ENCODE measurements at places on chromosomes 2 and 18.

DNA sequence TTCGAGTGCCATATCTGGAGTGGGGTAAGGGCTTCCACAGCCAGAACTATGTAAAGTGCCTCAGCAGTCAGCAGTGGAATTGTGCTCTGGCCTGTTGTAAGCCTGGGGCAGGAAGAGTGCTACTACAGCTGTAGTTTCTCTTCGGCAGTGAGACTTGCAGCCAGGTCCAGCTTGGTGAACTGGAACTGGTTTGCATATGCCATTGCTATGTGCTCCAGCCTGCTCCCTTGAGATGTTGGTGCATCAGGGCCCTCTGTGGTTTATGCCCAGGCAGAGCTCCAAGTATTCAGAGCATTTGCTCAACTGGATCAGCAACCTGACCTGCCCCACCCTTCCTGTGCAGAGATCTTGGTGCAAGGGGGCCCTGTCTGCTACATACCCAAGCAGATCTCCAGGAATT, 47.8 kb downstream of the ZNF804A start:
- no peak for DNase-seq

- DNase-seq: peak; percentile 43
These were observed 305.6 kb upstream of the CXCR4 start for GRCh38 chr2:136423516-136423996.

- DNase-seq: no peak
These were observed 81.1 kb downstream of the BOLA3 start for GRCh38 chr2:74066491-74067203.

- no peak for DNase-seq
These were observed 49.7 kb upstream of the RASGRP3 start for GRCh38 chr2:33426666-33427231.

DNA sequence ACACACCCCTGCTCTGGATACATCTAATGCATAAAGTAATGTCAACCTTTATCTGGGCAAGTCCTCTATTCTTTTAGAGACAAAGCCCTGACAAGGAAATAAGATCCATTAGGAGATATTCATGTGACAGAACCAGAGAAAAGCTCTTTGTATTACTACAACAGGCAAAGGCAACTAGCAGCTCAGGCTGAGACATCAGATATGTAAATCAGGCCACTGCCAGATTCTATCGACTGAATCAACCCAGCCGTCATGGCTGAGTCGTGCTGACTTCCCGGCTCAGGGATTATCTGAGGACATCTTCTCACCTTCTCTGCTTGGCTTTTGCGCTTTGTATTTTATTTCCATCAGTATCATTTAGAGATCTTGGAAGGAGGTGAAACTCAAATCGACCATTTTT, 294.5 kb downstream of the PLCL1 start:
- no peak for DNase-seq

DNA sequence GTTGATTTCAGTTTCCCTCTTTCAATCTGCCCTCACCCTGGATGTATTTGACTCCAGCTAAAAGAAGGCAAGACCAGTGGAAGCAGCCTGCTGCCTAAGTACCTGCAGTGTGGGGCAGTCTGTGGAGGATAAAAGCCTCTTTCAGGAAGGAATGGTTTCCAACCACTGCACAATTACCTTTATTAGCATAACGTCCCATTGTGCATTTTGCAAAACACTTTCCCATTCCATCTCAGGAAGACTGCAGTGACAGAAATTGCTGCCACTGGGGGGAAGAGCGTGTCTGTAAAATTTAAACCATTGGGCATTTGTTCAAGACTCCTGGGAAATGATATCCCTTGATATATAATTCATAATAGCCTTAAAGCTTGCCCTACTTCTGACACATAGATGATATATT, 26.2 kb downstream of the CYRIA start:
- DNase-seq: no peak

DNA sequence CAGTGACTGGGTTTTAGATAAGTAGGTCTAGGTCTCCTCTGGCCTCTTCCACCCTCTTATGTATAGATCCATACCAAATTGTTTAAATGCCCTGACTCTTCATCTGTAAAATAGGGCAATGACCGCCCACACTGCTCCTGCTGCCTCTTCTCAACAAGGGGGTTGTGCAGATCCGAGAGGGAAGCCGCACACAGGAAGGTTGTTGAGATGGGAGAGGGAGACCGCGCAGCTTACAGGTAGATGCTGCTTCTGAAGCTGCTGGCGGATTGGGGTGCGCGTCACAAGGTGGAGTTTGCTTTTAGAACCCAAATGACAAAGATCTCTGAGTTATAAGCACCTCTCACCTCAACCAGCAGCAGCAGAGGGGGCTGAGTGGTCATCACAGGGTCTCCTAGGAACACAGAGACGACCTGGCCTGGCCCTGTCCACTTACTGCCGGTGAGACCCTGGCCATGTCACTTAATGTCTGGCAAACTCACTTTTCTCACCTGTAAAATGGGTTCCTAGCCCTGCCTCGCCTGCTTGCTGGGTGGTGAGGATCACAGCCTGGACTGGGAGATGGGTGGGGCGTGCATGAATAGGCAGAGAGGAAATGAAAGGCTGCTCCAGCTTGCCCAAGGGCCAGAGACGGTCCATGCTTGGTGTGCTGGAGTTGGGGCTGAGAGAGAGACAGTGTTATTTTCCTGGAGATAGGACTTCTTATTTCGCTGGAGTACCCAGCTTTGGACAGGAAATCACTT, 251.3 kb downstream of the EIPR1 start:
- DNase-seq: no peak

GRCh38 chr2:239393941-239394340, 6.9 kb downstream of the HDAC4 start:
- DNase-seq: no peak

DNA sequence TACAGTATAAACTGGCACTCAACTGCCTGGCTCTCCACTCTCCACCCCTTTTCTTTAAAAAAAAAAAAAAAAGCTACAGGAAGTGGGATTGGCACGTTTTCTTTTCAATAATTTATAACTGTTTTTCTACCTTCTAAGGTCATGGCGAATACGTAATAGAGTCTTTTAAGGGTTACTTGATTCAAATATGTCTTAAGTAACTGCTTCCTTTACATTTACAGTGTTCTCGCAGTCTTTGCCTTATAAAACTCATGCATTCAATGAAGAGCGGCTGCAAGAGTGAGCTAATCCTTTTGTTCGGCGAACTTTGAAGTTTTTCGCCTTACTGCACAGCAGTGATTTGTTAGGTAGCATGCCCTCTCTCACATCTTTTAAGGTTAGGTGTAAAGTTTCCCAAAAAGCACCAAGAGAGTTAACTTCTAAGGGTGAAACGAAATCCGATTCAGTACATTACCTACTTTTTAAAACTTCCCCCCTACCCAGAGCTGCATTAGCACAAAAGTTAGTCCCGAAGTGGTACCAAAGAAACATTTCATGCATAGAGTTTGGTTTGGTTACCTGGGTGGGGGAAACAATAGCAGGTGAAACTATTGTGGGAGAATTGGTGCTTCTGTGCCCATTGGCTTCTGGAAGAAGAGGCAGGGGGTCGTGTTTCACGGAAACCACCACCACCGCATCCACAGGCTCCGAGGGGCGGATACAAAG, 2.0 kb downstream of the KCTD1 start:
- no peak for DNase-seq

- DNase-seq: no peak
These were observed 53.3 kb downstream of the PIKFYVE start for GRCh38 chr2:208319391-208319790.

- DNase-seq: no peak
These were observed 66.5 kb downstream of the STK39 start for GRCh38 chr2:168180914-168181313.

DNA sequence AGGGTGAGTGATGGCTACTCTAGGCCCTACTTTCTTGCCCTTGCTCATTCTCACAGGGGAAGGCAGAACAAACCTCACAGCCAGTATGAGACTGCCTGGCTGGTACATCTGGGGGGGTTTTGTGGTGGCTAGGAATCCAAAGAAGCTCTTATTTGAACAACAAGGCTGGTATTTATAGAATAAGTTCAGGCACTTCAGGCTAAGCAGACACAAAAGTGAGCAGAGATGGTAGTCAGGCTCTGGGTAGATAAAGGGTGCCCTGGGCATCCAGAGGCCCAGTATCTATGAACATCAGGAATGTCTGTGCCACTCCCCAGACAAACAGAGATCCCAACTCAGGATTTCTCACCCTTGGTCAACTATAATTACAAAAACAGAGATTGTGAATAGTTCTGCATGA, 57.2 kb upstream of the RTN4 start:
- DNase-seq: no peak

GRCh38 chr2:135820003-135820618, 16.9 kb downstream of the LCT start:
- DNase-seq: peak; percentile 47

- DNase-seq: no peak
These were observed 13.4 kb upstream of the CLASP1 start for GRCh38 chr2:121662656-121663055.

- no peak for DNase-seq
These were observed 117.8 kb downstream of the ALK start for GRCh38 chr2:29803537-29803936.

- DNase-seq: no peak
These were observed 1.7 kb downstream of the TMSB10 start for GRCh38 chr2:84906900-84907714.

- DNase-seq: no peak
These were observed 136.8 kb upstream of the MAP3K20 start for GRCh38 chr2:172938713-172939375.

GRCh38 chr2:16429431-16430145, 236.0 kb downstream of the CYRIA start:
- DNase-seq: no peak

- no peak for DNase-seq
These were observed 50.9 kb downstream of the FBXO48 start for GRCh38 chr2:68416081-68416675.

- DNase-seq: no peak
These were observed 291.6 kb downstream of the ALPK2 start for GRCh38 chr18:58337285-58337684.

GRCh38 chr2:80700961-80701360, 396.4 kb upstream of the LRRTM1 start:
- DNase-seq: no peak

DNA sequence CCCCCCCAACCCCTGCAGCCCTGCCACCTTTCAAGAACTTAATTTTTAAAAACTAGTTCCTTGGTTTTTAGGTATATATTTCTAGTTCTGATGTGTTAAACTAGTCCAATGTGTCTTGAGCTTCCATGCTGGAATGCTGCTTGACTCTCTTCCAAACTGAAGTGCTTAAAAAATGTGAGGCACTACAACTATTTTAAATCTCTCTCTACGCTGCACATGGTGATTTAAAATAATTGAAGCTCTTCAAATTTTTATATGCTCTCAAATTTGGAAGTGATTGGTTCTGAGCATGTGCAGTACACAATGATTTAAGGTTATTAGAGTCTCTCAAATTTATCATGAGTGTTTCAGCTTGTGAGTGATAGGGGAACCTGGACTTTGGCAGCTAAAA, 192.6 kb upstream of the ZEB2 start:
- no peak for DNase-seq

GRCh38 chr2:42547014-42547413, 21.4 kb upstream of the MTA3 start:
- DNase-seq: no peak

DNA sequence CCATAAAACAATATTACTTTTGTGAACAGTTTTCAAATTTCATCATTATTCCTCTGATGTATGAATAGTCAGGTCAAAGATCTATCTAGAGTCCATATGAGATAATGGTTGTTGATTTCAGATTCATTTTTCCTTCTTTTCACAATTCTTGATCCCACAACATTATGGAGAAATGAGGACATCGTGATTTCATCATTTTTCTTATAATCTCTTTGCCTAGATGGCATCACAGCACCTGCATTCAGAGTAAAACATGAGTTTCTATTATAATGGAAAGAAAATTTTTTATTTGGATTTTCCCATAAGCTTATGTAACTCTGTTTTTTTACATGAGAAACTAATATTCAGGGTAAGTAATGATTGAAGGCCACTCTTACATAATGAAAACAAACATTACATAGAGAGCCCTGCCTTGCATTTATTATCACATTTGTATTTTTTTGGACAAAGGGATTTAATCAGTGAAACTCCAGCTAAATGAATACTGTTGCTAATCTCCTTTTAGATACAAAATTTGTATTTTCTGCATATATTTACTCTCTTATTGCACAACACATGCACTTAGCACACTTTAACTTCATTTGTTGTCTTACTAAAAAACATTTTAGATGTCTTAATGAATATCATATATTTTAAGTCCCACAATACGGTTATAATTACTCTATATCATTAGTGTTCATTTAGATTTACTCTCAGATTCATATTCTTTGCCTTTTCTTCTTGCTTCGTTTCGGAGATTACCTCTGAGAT, 188.4 kb upstream of the KYNU start:
- no peak for DNase-seq

DNA sequence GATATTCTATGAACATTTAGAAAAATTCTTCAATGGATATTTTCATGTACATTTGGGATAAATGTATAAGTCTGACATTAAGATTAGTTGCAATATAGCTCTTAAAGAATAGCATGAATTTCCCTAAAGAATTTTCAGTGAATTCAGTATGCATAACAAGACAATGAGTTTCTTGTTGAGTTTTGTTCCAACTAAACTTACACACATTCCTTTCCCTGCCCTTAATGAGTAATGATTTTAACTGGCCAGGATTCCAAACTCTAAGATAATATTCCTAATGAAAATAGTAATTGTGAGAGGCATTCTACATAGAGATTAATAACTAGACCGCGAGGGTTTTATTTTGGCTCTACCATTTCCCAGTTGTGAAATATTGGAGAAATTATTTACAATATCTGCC, 390.3 kb upstream of the GALNT5 start:
- DNase-seq: no peak

- DNase-seq: no peak
These were observed 66.5 kb upstream of the FIGN start for GRCh38 chr2:163802284-163802683.

DNA sequence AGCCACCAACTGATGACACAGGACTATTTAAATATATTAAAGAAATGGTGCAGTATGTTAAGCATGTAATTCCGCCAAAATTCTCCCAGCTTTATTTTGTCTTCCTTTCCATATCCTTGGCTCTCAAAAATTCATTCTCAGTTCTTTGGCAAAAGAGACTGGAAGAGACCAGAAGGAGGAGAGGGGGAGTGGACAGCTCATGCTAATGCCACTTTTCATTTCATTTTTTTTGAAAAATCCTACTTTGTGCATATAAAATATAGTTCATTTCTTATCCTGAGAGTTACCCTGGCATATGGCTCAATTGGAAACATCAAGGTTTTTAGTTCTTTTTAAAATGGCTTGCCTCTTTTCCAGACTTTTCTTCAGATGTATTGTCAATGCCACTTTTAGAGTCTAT, 128.5 kb upstream of the VRK2 start:
- no peak for DNase-seq

- no peak for DNase-seq
These were observed 531.0 kb upstream of the SALL3 start for GRCh38 chr18:78448591-78448990.

GRCh38 chr2:238936162-238937052, 88.5 kb downstream of the TWIST2 start:
- no peak for DNase-seq

- no peak for DNase-seq
These were observed 377.6 kb downstream of the RND3 start for GRCh38 chr2:150109912-150110311.

Data from stimulated activated CD8-positive, alpha-beta memory T cell treated with anti-CD3 and anti-CD28 coated beads, Interleukin-4, amount 100 ng/mL, for 1 hour (primary cell).